ENCODE measurements at places on chromosomes 13 and 19.

DNA sequence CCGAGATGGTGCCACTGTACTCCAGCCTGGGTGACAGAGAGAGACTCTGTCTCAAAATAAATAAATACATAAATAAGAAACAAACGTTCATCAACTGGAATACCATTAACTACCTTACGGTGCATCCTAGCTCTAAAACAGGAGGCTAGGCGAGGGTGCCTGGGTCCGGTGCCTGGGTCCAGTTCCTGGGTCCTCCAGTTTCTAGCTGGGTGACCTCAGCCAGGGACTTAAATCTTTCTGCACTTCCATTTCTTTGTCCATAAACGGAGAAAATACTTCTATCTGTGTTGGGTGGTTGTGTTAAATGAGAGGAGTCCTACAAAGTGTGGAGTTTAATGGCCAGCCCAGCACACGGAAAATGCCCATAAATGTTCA is 34.0 kb downstream of the RFX2 start:
- DNase-seq: no peak

GRCh38 chr19:4464815-4465581 is 7.1 kb upstream of the HDGFL2 start:
- DNase-seq: no peak

DNA sequence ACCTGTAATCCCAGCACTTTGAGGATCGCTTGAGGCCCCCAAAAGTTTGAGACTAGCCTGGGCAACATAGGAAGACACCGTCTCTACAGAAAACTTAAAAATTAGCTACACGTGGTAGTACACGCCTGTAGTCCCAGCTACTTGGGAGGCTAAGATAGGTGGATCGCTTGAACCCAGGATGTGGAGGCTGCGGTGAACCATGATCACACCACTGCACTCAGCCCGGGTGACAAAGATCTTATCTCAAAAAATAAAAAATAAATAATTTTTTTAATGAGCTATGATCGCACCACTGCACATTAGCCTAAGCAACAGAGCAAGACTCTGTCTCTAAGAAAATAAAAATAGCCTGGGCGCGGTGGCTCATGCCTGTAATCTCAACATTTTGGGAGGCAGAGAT is 6.6 kb downstream of the RCBTB2 start:
- no peak for DNase-seq

DNA sequence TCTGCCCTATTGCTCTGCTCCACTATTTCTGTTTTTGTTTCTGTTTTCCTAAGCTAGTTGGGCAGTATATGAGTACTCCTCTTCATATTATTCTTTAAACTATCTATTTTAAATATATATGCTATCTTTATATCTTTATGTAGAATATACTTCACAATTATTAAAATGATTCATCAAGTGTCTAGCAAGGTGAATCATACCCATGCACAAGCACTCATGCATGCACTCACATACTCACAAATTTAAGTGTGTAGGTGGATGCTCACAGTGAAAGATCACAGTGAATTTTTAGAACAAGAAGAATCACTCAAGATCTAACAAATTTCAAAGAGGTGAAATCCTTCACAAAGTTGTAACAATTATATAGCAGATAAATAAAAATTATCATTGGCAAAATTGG is 435.6 kb upstream of the SLITRK5 start:
- DNase-seq: no peak

Data from fibroblast of skin of left quadriceps (primary cell).